ENCODE measurements at places on chromosomes 1 and 21.

GRCh38 chr1:157403203-157403602 is 149.1 kb downstream of the FCRL5 start:
- peak; percentile 44 for DNase-seq

GRCh38 chr1:224499204-224499603 is 64.6 kb upstream of the WDR26 start:
- DNase-seq: peak; percentile 79

GRCh38 chr1:192940658-192941057 is 118.5 kb downstream of the UCHL5 start:
- DNase-seq: no peak

DNA sequence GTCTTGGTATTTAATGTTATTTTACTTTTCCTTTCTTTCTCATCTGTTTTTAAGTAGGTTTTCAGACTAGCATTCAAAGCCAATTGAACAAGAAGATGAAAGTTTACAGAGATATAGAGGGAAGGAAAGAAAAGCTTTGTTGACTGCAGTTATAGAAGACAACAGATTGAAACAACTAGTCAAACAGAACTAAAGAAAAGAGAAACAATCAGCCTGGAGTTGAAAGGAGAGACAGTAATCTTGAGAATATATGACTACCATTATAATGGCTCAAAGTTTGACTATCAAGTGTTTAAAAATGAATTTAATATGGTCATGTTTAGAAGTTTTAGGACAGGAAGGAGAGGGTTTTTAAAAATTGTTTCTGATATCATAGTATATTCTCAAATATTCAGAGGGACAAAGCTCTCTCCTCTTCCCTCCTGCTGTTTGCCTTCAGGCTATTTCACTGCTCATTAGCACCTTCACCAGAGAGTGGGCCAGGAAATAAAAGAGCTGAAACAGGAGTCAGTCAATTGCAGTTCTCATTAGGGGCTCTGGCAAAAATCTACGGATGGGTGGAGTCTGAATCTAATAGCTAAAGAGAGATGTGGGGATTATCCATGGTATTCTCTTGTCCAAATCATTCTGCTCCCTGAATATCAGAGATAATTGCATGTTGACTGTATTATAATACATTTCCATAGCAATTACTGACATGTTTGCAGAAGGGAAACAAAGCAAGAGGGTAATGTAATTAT is 577.8 kb downstream of the BRINP3 start:
- no peak for DNase-seq

DNA sequence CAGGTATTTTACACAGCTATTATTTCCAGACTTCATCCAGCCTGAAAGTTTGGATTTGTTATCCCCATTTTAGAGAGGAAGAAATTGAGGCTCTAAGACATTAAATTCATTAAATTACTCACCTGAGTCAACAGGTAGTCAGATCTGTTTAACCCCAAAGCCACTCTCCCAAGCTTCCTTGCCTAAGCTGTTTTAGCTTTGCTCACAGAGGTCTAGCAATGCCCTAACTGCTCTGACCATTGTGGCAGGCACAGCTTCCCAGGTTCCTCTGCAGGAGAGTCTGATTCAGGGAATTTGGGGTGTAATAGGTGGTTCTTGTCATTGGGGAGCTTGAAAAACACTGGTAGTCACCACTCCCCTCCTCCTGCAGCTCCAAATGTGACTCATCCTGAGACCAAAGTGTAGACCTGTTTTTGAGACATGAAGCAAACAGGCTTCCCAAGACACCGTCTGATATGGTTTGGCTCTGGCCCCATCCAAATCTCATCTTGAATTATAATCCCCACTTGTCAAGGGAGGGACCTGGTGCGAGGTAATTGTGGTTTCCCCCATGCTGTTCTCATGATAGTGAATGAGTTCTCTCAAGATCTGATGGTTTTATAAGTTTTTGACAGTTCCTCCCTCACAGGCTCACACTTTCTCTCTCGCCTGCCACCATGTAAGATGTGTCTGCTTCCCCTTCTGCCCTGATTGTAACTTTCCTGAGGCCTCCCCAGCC is 142.8 kb upstream of the DNAH14 start:
- no peak for DNase-seq

DNA sequence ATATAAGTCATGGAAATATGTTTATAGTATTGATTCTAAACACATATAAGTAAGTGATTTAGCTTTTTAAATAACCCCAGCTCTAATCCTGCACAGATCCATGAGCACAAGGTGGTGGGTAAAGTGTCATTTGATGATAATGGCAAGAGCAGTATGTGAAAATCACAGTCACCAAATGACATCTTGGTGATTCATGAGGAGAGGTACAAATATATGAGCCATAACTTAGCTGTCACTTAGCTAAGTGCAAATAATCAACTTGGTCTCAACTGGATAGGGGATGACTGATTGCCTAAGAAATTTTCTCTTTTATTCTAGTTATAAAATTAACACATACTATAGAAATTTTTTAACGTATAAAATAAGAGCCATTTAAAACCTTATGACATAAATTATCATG is 198.1 kb downstream of the ZZZ3 start:
- DNase-seq: no peak

- no peak for DNase-seq
Measured at GRCh38 chr21:29443411-29444010, 144.8 kb downstream of the BACH1 start.

GRCh38 chr1:114336360-114336759 is 174.6 kb downstream of the TRIM33 start:
- DNase-seq: no peak

DNA sequence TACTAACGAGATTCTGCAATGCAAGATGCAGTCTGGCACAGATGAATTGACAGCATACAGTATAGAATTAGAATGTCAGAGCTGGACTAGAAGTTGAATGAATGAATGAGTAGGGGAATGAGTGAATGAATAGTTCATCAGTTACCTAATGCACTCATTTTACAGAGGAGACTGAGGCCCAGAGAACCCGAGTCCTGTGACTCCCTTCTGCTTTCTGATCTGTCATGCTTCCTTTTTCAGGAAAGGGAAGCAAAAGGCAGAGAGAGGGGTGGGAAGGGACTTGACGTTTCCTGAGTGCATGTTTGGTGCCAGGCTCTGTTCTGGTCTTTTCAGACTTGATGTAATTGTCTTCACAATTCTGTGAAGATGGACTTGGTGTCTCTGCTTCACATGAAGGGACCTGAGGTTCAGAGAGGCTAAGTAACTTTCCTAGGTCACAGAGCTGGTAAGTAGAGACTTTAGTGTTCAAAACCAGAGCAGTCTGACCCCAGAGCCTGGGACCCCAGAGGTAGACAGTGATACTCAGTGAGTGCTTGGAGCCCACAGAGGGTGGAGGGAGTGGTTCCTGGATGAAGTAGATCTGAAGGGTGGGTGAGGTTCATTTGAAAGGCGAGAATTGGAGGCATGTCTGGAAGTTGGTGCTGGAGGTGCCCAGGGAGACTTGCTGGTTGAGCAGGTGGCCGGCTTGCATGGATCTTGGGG is 8.0 kb upstream of the MEX3A start:
- no peak for DNase-seq

- no peak for DNase-seq
Measured at GRCh38 chr1:29789221-29789909, 553.0 kb downstream of the PTPRU start.

DNA sequence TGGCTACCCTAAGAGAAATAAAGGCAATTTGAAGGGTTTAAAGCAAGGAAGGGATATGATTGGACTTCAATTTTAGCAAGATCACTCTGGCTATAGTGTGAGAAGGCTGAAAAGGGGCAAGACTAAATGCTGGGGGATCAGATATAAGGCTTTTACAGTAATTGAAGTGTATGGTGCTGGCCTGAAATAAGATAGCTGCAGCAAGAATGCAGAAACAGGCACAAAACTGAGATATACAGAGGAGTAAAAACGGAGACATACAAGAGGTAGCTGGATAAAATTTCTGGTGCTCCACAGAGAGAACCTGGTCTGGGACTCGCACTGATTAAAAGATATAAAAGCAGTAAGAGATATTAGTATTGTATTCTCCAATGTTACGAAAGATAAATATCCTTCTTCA is 92.0 kb downstream of the DENND1B start:
- no peak for DNase-seq

DNA sequence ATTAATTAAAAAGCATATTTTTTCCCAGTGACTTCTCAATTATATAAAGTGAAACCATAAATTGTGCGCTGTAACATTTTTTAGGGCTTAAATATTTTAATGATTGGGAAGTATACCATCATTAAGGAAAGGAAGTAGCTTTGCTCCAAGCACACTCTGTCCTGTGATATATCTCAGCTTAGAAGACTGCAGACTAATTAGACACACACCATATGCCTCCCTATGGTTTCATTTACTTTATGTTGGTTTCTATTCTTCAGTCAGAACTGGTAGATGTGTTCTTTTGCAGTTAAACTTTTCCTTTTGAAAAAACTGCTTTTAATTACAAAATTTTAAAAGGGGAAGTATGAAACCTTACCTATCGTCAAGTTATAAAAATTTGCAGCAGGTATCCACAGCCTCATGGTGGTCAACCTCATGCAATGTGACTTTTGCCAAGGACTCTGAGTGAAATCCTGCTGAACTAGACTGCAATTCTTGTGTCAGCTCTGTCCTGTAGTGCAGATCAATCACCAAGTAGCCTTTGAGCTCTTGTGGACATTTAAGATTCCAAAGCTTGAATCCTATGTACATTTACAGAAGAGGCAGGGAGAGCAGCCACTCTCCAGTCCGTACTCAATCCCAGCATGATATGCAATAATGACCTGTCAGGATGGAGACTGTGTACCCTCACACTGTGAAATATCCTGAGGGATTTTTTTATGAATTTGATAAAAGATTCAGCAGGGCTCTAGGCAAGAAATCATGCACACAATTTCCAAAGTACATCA is 149.1 kb downstream of the AMY1C start:
- DNase-seq: no peak

GRCh38 chr1:12620488-12620865 is 2.5 kb upstream of the DHRS3 start:
- DNase-seq: no peak

DNA sequence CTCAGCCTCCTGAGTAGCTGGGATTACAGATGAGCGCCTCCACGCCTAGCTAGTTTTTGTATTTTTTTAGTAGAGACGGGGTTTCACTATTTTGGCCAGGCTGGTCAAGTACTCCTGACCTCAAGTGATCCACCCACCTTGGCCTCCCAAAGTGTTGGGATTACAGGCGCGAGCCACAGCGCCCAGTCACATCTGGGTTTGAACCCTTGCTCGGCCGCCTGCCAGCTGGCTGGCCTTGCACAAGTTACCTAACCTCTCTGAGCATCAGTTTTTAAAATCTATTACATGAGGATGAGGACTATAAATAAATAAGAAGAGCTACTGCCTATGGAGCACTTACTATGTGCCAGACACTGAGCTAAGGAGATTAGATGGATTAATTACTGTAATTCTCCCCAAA is 17.7 kb upstream of the PADI2 start:
- no peak for DNase-seq

GRCh38 chr1:201795066-201795465 is 33.9 kb upstream of the IPO9 start:
- peak; percentile 32 for DNase-seq

DNA sequence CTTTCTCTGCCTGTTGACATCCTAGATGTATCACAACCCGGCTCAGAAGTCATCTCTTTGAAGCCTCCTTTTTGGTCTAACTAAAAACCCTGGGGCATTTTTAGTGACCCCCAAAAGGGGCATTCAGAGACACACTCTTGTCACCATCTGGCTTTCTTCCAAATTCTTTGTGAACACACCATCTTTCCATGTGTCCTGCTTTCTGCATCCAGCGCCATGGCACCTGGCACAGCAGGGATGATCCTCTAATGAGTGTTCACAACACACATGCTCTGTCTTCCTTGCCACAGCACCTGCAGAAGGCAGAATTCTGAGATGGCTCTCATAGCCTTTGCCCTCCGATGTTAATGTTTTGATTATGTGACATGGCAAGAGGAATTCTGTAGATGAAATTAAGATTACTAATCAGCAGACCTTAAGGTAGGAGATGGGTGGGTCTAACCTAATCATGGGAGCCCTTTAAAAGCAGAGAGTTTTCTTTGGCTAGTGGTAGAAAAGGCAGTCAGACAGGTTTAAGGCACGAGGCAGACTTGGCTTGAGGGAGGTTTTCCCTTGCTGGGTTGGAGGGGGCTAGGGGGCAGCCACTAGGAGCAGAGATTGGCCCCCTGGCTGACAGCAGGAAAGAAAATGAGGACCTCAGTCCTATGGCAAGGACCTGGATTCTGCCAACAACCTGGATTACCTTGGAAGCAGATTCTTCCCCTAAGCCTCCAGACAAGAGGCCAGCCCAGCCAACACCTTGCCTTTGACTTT is 4.9 kb upstream of the TMEM61 start:
- no peak for DNase-seq
